ENCODE measurements at places on chromosomes 7 and 10.
A peak's percentile ranks its signal among the peaks of the same experiment; 100 is the strongest.

DNA sequence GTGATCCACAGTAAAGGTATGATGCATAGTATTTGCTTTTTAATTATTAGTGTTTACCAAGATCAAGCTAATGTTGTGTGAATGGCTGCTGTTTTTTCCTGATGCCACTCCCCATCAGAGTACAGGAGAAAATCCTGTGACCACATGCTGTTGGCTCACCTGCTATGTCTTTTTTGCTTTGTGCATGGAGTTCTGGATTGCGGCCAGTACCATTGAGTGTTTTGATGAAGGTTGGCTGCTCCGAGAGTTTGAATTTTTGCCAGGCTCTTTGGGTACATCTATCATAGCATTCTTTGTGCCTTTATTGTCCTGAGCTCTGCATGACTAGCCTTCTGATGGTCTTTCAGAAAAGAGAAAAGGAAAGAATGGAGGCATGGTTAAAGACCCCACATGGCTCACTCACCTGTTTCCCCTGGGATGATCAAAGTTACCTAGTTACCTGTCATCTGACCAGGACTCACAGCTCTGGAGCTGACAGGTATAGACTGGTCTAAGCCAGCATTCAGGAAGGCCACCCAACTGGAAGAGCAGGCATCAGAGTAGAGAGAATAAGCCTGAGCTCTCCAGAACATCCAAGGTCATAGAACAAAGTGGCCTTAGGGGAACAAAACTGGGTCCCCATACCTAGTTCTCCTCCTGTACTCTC is 11.8 kb upstream of the SGPL1 start:
- DNase-seq, result no peak

- DNase-seq, result no peak
These were observed 97.8 kb upstream of the COL1A2 start for GRCh38 chr7:94296881-94297280.

DNA sequence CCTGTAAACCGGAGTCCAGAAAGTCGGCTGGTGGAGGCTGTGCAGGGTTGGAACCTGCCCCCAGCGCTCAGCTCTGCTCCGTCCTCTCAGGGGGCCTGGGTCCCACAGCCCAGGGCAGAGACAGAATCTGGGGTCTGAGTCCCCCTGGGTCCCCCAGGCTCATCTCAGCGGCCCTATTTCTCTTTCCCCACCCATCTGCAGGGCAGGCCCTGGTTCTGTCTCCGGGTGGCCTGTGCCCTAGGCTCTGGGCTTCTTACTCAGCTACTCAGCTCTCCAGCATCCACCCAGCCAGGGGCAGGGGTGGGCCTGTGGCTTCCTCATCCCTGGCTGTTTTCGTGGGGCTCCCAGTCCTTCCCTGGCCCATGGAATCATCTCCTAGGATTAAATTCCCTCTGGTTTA is 183.4 kb downstream of the ADARB2 start:
- no peak for DNase-seq

- DNase-seq, result no peak
These were observed 263.4 kb downstream of the BICC1 start for GRCh38 chr10:58775960-58776567.

- DNase-seq, result no peak
These were observed 37.1 kb downstream of the XPNPEP1 start for GRCh38 chr10:109886037-109886780.

DNA sequence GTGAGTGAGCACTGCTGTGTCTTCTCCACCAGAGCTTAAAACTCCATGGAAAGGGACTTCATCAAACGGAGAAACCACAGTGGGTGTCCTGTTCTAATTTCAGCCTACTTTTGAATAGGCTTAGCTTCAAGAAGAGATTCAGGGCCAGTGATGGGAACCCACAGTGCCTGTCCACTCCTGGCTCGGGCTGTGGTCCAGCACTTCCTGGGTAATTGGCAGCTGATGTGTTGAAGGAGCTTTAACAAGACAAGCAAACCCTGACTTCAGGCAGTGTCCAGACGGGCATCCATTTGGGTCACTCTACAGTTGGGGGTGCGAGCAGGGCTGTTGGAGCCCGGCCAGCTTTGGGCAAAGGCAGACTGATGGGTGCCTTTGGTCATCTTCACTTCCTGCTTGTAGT is 14.5 kb downstream of the VWC2 start:
- DNase-seq, result no peak

DNA sequence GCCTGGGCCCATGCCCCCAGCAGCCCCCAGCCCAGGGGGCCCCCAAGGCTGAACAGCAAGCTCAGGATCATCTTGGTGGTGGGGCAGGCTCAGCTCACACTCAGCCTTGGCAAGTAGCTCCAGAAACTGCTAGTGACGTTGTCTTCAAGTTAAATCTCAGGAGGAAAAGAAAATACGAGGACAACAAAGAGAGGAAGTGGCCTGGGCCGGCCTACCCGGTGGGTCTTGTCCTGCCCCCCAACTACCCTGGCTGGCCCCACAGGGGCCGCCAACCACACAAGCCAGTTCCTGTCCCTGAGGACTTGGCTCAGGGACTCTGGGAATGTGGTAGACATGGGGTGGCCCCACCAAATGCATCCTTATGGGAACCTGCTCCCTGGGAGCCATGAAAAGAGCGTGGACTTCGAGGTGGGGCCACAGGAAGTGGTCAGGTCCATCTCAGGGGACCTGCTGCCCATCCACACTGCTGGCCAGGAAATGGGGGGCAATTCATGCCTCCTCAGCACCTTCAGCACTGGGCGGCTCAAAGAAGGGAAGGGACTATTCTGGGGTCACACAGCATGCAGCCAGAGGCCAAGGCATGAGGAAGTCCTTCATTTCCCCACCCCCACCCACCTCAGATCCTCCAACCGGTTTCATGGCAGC is at the start of gene MMRN2:
MMRN2 (minus strand) TSS at position 145 of the 645 bp plus-strand sequence; CDS start at position 71, 74 bp downstream.
- no peak for DNase-seq

- no peak for DNase-seq
These were observed 280.8 kb upstream of the LRGUK start for GRCh38 chr7:133846203-133846945.

DNA sequence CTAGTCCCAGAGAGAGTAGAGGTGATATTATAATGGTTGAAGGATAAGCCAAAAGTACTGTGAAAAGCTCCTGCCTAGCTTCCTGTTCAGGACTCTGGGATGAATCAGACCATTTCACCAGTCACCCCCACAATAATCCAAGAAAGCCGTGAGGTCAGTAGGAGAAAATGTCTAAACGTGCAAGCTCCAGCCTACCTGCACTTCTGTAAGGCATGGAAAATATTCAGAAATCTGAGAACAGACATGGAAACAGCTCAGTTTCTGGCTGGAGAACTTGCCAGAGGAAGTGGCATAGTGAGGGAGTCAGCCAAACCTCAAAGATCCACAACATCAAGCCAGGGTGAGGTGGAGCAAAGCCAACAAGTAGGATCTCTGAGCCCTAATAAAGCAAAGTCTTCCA is 58.2 kb downstream of the ELAPOR2 start:
- DNase-seq, result peak; percentile 46

DNA sequence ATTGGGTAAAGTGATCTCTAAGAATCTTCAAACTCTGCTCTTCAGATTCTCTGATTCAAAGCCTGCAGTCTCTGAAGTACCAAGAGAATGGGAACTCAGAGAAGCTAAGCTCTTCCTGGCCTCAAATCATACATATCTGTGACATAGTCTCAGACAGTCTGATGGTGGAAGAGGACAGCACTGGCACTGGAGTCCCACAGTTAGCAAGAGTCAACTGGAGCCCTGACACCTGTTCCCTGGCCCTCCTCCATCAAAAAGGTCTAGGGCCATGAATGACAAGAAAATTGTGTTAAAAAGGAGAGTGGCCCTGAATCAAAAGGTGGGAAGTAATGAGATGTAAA is 37.7 kb downstream of the PRSS2 start:
- no peak for DNase-seq

DNA sequence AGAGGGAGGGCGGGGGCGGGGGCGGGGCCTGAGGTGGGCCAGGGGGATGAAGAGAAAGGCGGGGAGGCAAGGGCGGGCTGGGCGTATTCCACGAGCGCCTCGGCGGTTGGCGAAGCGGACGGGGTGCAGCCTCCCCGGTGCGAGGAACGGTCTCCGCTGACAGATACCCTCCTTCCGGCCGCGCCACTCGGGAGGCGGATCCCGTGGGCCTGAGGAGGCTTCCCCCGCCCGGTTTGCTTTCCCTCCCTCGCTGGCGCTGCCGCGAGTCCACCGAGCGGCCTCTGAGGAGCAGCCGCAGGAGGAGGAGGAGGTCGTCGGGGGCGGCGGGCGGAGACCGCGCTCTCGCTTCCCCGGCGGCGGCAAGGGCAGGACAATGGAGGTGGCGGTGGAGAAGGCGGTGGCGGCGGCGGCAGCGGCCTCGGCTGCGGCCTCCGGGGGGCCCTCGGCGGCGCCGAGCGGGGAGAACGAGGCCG is at the start of gene TRIM24:
TRIM24 (plus strand) TSS at position 84 of the 473 bp plus-strand sequence; CDS start at position 374, 290 bp downstream.
- DNase-seq, result no peak

DNA sequence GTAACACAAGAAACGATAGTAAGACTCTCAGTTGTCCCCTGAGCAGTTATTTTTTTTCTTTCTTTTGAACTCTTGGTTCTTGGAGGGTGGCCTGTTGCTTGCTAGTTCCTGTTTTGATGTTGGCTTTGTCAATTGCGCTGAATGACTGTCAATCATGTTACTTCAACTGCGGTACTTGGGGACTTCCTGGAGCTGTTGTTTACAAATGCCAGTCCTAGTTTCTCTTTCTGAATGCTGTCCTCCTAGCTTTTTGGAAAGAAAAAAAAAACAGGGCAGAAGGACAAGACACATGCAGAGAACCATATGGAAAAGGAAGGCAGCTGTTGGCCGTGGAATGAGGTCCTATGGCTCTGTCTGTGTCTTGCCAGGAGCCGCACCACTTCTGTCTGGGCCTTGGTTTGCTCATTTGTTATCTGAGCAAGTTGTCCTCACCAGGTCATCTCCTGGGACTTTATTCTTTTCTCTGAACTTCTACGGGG is 7.0 kb upstream of the PDCD4 start:
- no peak for DNase-seq

- no peak for DNase-seq
These were observed 18.1 kb downstream of the SLC35G1 start for GRCh38 chr10:93911866-93912265.

- DNase-seq, result peak; percentile 30
These were observed 66.1 kb downstream of the STEAP1B start for GRCh38 chr7:22433710-22434460.

DNA sequence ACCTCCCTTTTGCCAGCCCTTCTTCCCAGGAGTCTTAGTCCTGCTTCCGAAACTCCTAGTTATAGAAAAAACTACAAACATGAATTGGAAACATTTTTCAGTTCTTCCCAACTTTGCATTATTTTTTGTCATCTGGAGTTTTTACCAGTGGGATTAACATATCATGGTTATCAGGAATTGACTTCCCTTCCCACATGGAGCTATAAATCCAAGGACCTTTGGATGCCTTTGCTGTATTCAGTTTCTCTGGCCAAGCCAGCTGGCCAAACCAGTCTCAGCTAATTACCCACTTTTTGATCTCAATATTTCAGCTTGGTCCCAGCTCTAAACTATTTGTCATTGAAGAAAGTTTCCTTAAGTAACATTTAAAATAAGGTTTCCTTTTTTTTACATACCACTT is 570.6 kb downstream of the SORCS1 start:
- no peak for DNase-seq

GRCh38 chr10:19426034-19426433 is 377.4 kb downstream of the MALRD1 start:
- DNase-seq, result no peak
